Esophagus mucosa (tissue), 1 donor: ENCODE measurements at places on chromosomes 6 and 20. TPM values are rescaled to one million over a fixed set of nuclear protein-coding genes. Genes with fewer than 3 reads are reported as not detected.
A peak's percentile ranks its signal among the peaks of the same experiment; 100 is the strongest.

Gene CALHM5
- total RNA-seq, result 0.12 TPM

DNA sequence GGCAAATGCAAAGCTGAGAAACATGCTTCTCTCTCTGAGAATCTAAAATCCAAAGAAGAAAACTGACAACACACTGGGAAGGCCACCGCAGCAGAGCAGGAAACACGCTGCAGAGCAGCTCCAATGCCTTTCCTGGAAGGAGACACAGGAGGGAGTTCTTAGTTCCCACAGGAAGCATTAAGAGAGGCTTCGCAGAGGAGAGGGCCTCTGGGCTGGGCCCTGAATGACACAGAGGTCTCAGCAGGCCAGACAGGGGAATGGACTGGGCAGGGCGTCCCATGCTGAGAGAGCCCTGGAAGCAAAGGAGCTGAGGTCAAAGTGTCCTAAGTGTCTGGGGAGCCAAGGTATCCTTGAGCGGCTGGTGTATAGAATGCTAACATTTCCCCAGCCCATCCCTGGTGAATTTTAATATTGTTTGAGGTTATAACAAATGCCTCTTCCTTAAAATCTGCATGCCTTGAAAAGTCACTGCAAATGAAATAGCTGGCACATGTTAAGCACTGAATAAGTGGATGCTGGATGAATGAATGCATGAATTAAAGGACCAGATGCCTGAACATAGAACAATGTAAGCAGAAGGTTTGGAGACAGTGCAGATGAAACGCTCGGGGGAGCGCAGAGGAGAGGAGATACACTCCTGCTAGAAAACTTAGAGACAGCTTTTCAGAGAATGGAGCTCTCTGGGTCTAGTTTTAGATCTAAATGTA is 110.0 kb upstream of the SYNDIG1 start:
- ATAC-seq, result no peak

- no peak for ATAC-seq
Measured at GRCh38 chr6:91094806-91095475, 508.1 kb upstream of the MAP3K7 start.

- no peak for ATAC-seq
Measured at GRCh38 chr6:37088897-37089296, 81.1 kb upstream of the PIM1 start.

DNA sequence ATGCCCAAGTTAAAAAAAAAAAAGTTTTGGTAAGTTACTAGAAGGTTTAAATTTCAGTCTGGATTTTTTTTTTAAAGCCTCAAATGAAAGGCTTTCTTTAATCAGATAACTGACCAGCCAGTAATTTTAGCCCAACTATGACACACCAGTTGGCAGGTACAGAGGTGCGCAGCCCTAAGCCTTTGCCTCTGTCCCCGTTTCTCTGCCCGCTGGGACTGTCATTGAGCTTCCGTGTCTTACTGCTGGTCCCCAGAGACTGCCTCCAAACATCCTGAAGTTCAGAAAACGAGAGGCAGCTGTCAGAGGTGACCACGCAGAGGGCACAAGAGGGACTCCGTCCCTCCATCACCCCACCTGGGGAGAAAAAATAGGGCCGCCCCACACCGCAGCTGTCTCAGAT is 118.2 kb downstream of the RPS12 start:
- no peak for ATAC-seq

Gene ZNF391
- 1.4 TPM for total RNA-seq

DNA sequence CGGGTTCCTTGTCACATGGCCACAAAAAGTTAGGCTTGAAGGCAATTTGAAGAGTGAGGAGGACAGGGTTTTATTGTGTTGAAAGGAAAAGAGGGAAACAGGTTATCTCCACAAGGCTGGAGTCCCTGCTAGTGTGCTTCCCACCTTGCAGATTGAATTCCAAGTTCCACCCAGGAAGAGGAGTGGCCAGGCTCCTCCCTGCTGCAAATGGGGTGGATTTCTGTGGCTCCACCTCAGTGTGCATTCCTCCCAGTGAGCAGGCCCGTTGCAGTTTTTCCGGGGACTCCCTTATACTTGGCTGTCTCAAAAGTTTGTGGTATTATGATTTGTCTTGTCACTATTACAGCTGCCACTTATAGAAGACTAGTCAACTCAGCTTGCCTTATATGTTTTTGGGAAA is 281.8 kb upstream of the PLCB4 start:
- no peak for ATAC-seq

DNA sequence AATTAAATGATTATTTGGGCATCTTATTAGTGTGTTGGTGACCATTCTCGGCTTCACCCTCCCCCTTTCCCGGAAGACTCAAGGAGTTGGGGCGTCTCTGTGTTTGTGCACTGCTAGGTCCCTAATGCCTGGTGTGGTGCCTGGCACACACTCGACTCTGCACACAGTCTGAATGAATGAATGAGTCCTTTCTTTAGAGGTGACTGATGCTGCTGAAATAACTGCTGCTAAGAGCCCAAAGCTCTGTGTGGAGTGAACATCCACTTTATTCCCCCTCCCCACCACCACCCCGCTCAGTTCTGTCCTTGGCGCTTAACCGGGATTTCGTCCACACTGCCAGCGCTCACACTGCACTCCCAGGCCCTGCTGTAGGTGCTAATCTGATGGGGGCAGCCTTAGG is 1.2 kb upstream of the PHACTR3 start:
- ATAC-seq, result no peak

- no peak for ATAC-seq
Measured at GRCh38 chr20:63539092-63539430, 1.9 kb upstream of the PTK6 start.

DNA sequence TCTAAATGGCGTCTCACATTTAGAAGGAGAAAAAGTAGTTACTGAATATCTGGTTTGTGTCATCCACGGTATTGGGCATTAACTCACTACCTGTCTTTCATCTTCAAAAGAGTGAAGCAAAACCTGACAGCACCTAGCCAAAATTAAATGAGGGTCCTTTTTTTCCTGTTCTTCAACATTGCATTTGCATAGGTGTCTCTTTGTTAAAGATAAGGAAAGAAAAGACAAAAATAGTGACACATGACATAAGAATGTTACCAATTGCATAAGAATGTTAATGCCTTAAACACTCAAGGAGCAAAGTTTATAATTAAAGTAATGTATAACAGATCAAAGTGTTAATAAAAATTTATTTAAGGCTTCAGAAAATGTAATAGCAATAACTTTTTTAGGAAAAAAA is 61.4 kb upstream of the MANEA start:
- ATAC-seq, result no peak

- ATAC-seq, result peak; percentile 46
Measured at GRCh38 chr6:161498359-161498758, 224.5 kb upstream of the AGPAT4 start.

- no peak for ATAC-seq
Measured at GRCh38 chr6:71498638-71499037, 210.0 kb downstream of the OGFRL1 start.

- ATAC-seq, result no peak
Measured at GRCh38 chr6:140586426-140587061, 1212.1 kb upstream of the CITED2 start.

Gene SLC32A1
- not detected for total RNA-seq

DNA sequence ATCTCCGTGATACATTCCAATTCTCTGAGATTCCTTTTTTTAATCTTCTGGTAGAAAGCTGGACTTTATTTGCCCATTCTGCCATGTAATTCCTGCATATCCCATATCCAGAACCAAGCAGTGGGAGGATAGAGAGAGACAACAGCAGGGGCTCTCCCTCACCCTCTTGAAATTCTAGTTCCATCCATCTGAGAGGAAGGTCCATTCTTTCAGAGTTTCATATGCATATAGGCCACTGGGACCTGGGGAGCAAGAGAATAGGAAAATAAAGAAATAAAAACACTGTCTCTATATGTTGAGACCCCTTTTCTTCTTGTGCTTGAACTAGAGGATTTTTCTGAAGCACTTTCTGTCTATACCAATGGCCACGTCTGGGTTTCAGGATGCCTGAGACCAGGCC is 147.9 kb upstream of the STMND1 start:
- no peak for ATAC-seq

DNA sequence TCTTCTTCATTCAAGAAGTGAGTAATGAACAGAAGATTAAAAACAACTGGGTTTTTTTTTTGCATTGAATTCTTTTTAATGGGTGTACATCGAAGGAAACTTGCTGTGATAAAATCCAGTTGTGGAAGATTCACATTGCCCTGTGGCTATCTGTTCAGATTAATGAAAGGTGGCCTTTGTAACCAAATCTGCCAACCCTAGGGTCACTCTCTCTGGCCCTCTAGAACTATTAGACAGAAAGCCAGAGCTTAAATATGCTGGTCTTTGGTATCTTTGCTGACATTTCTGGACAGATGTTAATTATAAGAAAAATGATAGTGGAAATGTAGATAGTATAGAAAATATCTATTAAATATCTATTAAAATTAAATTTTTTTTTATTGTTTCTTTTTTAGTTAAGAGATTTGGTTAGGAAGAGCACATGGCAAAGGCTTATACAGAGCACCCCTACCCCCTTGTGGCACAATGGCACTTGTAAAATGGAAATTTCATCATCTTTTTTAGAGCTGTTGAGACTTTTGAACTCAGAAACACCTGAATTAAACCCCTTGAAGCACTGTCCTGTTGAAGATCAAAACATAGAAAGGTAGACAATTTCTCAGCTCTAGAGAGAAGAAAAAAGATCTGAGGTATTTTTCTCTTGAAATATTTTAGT is 572.5 kb downstream of the PKHD1 start:
- ATAC-seq, result no peak

Gene BIRC7
- not detected for total RNA-seq

Gene SLC17A1
- not detected for total RNA-seq

DNA sequence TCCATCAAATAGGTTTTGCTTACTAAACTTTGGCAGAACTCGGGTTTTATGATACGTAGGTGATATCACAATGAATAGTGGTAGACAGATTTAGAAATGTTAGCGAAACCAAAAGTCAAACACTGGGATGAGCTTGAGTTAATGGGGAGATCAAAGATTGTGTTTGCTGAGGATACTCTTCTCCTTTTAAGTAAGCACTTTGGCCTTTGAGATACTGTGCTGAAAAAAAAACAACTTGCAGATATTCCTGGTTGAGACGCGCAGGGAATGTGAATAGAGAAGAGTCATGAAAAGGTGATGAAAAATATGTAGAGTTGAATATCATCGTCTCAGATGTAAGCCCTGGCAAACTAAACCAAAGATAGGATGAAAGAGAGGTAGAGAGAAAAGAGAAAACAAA is 48.3 kb downstream of the TRMT11 start:
- no peak for ATAC-seq

Gene LTB
- total RNA-seq, result 1.1 TPM

DNA sequence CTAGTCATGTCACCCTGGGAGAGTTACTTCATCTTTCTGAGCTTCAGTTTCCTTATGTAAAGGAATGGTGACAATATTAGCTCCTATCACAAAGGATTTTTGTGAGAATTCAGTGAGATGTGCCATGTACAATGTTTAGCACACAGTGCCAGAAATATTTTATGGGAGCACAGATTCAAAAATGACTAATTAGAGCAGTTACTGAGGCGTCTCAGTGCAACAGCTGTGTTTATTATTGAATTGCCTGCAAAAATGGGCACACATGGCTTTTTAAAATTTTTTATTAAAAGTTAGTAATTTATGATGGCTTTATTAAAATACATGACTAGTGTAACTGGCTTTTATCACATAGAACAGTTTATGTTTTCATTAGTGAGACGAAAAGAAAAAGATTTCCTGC is 134.3 kb upstream of the AHI1 start:
- no peak for ATAC-seq

Gene LIME1
- total RNA-seq, result 5.1 TPM

DNA sequence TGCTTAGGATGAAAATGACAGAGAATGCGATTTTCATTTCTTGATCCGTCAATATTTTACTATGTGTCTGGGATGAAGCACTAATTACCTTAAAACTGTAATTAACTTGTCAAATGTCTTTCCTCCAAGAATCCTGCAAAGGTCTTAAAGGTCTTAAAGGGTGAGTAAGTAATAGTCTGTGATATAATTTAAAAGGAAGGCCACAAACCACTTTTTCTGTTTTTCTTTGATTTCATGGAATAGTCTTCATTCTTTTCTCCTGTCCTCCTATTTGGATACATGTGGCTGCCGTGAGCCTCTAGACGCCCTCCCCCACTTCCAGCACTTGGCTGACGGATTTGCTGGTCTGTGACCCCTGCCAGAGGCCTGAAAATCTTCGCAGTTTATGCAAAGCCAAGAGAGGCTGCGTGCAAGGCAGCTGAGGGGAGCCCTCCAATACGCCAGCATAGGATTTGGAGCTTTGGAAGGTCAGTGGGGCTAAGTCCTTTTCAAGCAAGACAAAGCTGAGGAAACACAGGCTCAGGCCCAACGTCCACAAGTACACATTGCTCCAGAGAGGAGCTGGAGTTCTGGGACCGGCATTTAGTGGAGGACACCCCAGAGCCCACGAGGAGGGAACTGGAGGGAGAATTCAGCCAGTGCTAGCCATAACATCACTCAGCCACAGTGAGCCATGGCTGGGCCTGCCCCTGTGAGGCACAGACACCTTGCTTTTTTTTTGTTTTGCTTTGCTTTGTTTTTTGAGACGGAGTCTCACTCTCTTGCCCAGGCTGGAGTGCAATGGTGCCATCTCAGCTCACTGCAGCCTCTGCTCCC is 382.6 kb downstream of the SMOC2 start:
- ATAC-seq, result no peak

- ATAC-seq, result peak; percentile 88
Measured at GRCh38 chr6:26311385-26312095, 53.5 kb upstream of the BTN3A2 start.

Gene TSHZ2
- total RNA-seq, result 10.3 TPM

Gene OTOR
- total RNA-seq, result not detected

Gene RBBP8NL
- total RNA-seq, result 5.1 TPM

Gene MAS1
- not detected for total RNA-seq

GRCh38 chr20:55283889-55284288 is 721.4 kb downstream of the CBLN4 start:
- no peak for ATAC-seq
